Myometrial cell (primary cell): ENCODE measurements at places on chromosomes 6 and 20. TPM values are rescaled to one million over a fixed set of nuclear protein-coding genes. Genes with fewer than 3 reads are reported as not detected.

Gene KCNK16
- not detected in 2 replicates for total RNA-seq

Gene CLDN20
- not detected in 2 replicates for total RNA-seq

Gene OLIG3
- total RNA-seq = not detected in 2 replicates

Gene HLA-DPA1
- total RNA-seq = 3.7 and 8.7 TPM in 2 replicates

Gene ENTPD6
- total RNA-seq = 87.4 and 110 TPM in 2 replicates
